Fibroblast of pulmonary artery (primary cell): ENCODE measurements at places on chromosomes 11 and 22.
A peak's percentile ranks its signal among the peaks of the same experiment; 100 is the strongest.

- no peak for DNase-seq
Observed at GRCh38 chr11:60498399-60498798, 5.8 kb downstream of the MS4A12 start.

DNA sequence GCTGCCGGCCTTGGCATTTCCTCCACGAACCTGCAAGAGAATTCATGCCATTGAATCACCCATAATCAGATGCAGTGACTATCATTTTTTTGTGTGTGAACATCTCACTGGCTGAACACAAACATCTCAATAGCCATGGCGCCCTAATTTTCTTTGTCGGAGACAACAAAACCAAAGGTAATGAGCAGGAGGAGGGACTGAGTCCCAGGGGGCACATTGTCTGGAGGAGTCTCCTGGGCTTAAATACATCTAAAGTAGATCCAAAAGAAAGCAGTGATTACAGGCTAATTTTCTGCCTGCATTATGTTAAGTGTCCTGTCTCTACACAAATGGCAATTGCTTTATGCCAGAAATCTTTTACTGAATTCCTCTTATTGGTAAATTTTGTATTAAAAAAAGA is 113.5 kb downstream of the NTM start:
- no peak for DNase-seq

DNA sequence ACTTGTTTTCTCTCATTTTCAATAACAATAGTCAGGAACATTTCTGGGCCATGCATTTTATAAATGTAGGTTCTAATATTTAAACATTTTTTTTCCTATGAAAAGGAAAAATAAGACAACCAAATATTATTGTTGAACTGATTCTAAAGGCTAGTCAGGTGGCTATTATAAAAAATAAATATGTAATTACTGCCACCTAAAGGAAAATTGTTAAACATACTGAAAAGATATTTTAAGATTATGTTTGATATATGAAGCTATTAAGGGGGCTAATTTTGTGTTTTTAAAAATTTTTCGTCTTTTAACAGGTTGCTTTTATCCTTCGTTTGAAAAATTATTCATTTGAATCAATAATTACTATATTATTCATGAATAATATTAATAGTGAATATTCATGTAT is 62.2 kb upstream of the FDX1 start:
- DNase-seq = peak; percentile 45

- DNase-seq = no peak
Observed at GRCh38 chr11:119992171-119993051, 145.5 kb downstream of the TRIM29 start.

- no peak for DNase-seq
Observed at GRCh38 chr22:47162865-47163264, 400.4 kb downstream of the TBC1D22A start.

DNA sequence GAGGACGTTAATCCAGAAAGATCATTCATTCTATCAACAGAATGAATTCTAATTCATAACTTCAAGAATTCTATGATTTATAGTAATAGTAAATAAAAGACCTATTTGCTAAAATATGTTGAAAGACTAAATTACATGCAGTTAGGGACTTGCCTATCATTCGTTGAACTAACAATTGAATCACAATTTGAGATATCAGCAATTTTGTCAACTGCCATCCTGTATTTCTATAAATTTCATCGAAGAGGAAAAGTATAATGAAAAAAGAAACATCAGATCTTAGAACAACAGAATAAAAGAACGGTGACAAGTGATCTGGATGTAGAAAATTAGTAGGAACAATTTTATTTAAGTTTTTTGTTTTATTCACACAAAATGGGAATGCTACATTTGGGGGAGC is 4.4 kb upstream of the TTC17 start:
- no peak for DNase-seq

- DNase-seq = no peak
Observed at GRCh38 chr11:61742391-61742790, 10.0 kb upstream of the MYRF start.
